Activated CD4-positive, alpha-beta memory T cell treated with anti-CD3 and anti-CD28 coated beads, Interleukin-2, amount 10 ng/mL, durations not matched to agents 7 days and 5 days (primary cell): ENCODE measurements at places on chromosomes 3 and 15. TPM values are rescaled to one million over a fixed set of nuclear protein-coding genes. Genes with fewer than 3 reads are reported as not detected.

DNA sequence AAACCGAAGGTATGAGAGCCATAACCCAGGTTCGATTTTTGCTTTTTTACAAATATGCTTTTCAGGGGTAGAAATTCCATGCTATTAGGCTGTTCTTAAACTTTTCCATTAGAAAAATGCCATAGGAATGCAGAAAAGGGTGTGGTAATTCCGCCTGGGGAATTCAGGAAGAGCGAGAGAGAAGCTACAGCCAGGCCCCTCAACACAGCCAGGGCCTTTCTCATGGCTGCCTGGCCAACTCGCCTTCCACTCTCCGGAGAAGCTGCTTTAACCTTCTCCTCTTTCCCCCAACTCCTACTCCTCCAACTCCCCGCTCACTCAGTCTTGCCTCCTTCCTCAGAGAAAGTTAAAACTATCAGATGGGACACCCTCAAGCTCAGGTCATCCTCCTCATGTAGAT lies 9.1 kb upstream of the TICRR start:
- H3K36me3 ChIP-seq = no peaks in the 10 kb centered on the region
- H3K27me3 ChIP-seq = peaks cover 27% of the 10 kb centered on the region
- H3K27ac ChIP-seq = no peak overlapping the region
- DNase-seq = no peak
- no peak overlapping the region for H3K4me3 ChIP-seq
- H3K4me1 ChIP-seq = no peaks in the 10 kb centered on the region

DNA sequence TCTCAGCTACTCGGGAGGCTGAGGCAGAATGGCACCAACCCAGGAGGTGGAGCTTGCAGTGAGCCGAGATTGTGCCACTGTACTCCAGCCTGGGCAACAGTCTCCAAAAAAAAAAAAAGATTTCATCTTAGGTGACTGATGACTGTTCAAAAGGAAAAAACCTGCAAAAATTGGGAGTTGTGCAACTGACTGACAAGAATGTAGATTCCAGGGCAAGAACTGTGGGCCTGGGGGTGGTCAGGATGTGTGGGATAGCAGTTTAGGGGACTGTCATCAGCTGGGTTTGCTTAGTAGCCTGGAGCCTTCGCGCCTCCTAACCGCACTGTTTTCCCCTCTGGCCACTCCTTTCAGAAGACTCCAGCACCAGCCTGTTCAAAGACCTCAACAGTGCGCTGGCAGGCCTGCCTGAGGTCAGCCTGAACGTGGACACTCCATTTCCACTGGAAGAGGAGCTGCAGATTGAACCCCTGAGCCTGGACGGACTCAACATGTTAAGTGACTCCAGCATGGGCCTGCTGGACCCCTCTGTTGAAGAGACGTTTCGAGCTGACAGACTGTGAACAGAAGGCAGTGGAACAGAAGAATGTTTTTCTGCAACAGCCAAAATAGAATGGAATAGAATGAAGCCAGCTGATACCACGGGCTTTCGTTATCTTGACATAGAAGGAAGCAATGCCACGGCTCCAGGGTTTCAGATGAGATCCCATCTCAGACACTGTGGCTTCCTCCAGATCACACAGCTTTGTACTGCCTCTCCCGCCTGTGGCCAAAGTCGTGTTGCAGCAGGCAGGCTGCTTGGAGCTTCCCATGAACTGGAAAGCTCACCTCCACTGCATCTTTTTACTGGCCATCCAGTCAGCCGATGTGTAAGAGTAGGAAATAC lies 75.3 kb upstream of the BLM start:
- no peak overlapping the region for H3K4me3 ChIP-seq

DNA sequence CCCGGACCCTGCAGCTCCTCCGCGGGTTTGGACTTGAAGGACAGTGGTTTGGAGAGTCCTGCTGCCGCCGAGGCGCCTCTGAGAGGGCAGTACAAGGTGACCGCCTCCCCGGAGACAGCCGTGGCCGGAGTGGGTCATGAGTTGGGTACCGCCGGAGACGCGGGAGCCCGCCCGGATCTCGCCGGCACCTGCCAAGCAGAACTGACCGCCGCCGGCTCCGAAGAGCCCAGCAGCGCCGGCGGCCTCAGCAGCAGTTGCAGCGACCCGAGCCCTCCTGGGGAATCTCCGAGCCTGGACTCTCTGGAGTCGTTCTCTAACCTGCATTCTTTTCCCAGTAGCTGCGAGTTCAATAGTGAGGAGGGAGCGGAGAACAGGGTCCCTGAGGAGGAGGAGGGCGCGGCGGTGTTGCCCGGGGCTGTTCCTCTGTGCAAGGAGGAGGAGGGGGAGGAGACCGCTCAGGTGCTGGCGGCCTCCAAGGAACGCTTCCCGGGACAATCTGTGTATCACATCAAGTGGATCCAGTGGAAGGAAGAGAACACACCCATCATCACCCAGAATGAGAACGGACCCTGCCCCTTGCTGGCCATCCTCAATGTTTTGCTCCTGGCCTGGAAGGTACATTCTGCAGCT lies 634 bp downstream of the MINDY2 start:
- DNase-seq = peak; percentile 32
- H3K27me3 ChIP-seq = no peaks in the 10 kb centered on the region

DNA sequence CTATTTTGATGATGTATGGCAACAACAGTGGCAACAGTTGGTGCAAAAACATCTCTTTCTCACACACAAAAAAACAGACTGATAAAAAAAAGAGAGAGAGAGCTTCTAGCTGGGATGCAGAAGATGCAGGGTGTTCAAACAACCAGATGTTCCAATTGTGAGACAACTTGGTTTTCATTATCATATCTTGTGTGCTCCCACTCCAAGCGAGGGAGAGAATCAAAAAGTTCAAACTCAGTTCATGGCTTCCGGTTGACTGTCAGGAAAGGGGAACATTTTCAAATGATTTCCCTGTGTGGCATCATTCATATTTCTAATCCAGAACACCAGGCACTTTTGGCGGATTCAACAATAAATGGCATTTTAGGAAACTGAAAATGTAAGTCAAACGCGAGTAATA lies 72.1 kb downstream of the RSL24D1 start:
- no peaks in the 10 kb centered on the region for H3K36me3 ChIP-seq
- no peak overlapping the region for H3K27ac ChIP-seq
- no peak overlapping the region for H3K4me3 ChIP-seq

GRCh38 chr3:163644172-163644571 lies 1434.1 kb downstream of the SI start:
- H3K4me3 ChIP-seq = no peak overlapping the region
- no peak overlapping the region for H3K27ac ChIP-seq
- no peaks in the 10 kb centered on the region for H3K27me3 ChIP-seq
- no peaks in the 10 kb centered on the region for H3K4me1 ChIP-seq
- no peaks in the 10 kb centered on the region for H3K36me3 ChIP-seq

The HHLA2 gene
- total RNA-seq = 9.5 TPM

The MTFMT gene
- total RNA-seq = 13.3 TPM

The ACP3 gene
- total RNA-seq = not detected

DNA sequence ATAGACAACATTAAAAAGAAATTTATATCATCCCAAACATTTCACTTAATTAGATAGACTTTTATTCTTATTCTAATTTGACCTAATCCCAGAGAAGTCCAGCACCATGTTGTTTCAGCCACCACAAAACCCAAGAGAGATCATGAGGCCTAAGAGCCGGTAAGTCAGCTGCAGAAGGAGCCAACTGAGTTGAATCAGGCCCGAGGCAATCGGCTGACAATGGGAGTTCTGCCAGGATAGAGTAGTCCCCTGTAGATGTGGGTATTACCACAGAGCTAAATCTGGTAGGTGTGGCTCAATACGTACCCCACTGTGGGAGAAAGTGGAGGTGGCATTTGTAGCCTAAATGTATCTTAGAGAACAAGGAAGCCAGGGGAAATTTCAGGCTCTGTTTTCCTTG lies 49.7 kb upstream of the UMPS start:
- no peak overlapping the region for H3K4me3 ChIP-seq
- H3K4me1 ChIP-seq = no peaks in the 10 kb centered on the region
- no peaks in the 10 kb centered on the region for H3K36me3 ChIP-seq
- no peak overlapping the region for H3K27ac ChIP-seq
- no peak for DNase-seq

DNA sequence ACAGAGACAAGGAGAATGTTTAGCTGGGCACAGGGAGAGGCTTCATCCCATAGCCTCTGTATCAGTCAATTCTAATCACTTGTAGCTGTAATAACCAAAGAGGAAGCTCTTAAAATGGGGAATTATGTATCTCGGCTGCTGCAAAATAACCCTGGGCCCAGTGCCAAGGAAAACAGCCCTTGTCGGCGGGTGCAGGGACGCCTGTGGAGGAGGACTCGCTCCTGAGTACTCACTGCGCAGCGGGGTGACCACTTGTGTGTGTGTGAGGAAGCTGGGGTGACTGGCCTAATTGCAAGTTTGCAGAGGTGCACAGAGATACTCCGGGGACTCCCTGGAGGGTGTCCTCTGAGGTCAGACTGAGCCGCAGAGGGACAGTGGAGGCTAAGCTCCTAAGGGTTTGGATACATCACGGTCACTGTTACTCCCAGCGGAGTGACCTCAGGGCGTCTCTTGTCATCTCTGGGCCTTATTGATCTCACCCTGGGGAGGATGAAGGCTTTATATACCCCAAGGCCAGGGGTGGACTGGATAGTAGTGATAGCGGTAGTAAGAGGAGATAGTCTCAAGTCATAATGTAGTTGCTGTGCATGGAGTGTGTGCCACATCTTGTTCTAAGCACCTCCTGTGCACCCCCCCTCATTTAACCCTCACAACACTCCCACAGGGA lies 37.2 kb downstream of the SLC6A6 start:
- peaks cover 12% of the 10 kb centered on the region for H3K36me3 ChIP-seq
- no peaks in the 10 kb centered on the region for H3K27me3 ChIP-seq
- no peak for DNase-seq
- peaks cover 29% of the 10 kb centered on the region for H3K4me1 ChIP-seq
- H3K27ac ChIP-seq = no peak overlapping the region
- no peak overlapping the region for H3K4me3 ChIP-seq

The CFAP44 gene
- 5.1 TPM for total RNA-seq

- peaks cover 6% of the 10 kb centered on the region for H3K27me3 ChIP-seq
- peak; percentile 62 for DNase-seq
- peaks cover 39% of the 10 kb centered on the region for H3K4me1 ChIP-seq
- H3K4me3 ChIP-seq = no peak overlapping the region
- H3K36me3 ChIP-seq = no peaks in the 10 kb centered on the region
These were observed 216.3 kb downstream of the RPLP1 start for GRCh38 chr15:69668963-69669362.

DNA sequence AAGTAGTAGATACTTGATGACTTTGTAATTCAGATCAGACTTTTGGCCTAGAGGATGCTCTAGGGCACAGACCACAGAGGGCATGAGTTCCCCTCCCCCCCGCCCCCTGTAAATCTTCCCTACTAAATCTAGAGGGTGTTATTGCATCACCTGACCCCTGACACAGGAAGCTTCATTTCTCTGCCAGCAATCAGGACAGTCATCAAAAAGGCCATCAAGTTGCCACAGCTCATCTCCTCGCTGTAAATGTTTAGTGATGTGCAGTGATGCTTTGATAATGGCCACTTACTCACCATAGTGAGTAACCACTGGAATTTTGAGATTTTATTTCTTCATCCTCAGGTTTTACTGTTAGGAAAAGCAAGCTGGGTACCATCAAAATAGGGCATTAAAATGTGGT lies 289.2 kb upstream of the CHRM5 start:
- no peak overlapping the region for H3K27ac ChIP-seq
- H3K4me3 ChIP-seq = no peak overlapping the region
- H3K27me3 ChIP-seq = peaks cover 7% of the 10 kb centered on the region
- H3K4me1 ChIP-seq = no peaks in the 10 kb centered on the region

GRCh38 chr3:127694467-127695215 lies 21.9 kb downstream of the ABTB1 start:
- DNase-seq = peak; percentile 60
- H3K4me3 ChIP-seq = no peak overlapping the region
- no peaks in the 10 kb centered on the region for H3K36me3 ChIP-seq
- no peak overlapping the region for H3K27ac ChIP-seq
- peaks cover 3% of the 10 kb centered on the region for H3K4me1 ChIP-seq

The ZSCAN29 gene
- total RNA-seq = 30.1 TPM

The THAP10 gene
- 0.30 TPM for total RNA-seq

GRCh38 chr3:149198611-149199010 lies 23.0 kb downstream of the CP start:
- no peak overlapping the region for H3K4me3 ChIP-seq
- peaks cover 2% of the 10 kb centered on the region for H3K4me1 ChIP-seq
- no peak for DNase-seq
- no peak overlapping the region for H3K27ac ChIP-seq

The GDPGP1 gene
- 10.3 TPM for total RNA-seq

The ADAMTS17 gene
- total RNA-seq = 0.38 TPM

The TICRR gene
- total RNA-seq = 18.5 TPM

DNA sequence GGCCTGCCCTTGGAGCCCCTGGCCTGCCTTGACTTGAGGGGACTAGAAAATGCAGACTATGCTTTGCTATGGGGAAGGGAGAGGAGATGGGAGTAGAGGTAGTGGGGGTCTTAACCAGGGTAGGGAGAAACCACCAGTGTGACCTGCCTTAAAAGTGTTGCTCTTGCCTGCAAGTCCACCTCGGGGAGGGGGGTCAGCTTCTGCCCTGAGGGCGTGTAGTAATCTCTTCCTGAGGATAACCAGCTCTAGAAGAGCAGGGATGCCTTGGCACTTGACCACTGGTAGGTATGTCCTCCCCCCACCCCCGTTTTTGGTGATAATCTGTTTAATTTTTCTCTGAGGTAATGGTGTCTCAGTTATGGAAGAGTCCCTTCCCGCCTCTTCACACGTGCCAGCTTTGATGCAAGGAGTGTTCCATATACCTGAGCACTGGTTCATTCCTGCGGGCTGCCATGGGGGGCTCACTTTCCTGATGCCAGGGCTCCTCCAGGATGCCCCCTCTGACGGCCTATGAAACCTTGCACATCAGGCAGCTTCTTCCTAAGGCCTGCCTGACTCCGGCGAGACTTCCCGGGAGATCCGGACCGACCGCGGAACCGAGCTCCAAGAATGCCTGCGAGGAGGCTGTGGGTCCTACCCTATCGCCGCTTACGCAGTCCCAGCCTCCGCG lies 780 bp upstream of the P4HTM start:
- peak overlapping the region; percentile 83 for H3K27ac ChIP-seq
- H3K4me3 ChIP-seq = peak overlapping the region; percentile 83
- no peaks in the 10 kb centered on the region for H3K27me3 ChIP-seq
- H3K4me1 ChIP-seq = peaks cover 40% of the 10 kb centered on the region
- H3K36me3 ChIP-seq = peaks cover 23% of the 10 kb centered on the region

DNA sequence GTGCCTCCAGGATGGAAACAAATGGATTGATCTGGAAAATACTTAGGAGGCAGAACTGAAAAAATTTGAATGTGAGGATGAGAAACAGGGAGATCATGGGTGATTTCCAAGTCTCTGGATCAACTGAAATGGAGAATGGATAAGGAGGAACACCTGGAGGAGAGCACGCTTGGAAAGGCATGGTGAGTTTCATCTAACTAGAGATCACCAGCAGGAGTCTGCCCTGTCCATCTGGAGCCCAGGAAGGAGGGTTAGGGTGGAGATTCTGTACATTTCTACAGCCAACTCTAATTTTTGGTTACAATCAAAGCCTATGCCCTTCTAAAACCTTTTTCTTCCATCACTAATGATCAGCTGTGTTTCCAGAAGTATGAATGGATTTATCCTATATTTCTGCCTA lies 995.9 kb upstream of the CFAP20DC start:
- H3K27me3 ChIP-seq = no peaks in the 10 kb centered on the region
- no peak overlapping the region for H3K4me3 ChIP-seq
- no peak overlapping the region for H3K27ac ChIP-seq
- peaks cover 39% of the 10 kb centered on the region for H3K4me1 ChIP-seq
- no peak for DNase-seq
- H3K36me3 ChIP-seq = peaks cover 38% of the 10 kb centered on the region
